ENCODE measurements at places on chromosomes 4 and X.

- no peak for DNase-seq
Measured at GRCh38 chr4:189497516-189497915, 443.2 kb upstream of the FRG1 start.

- DNase-seq, result peak; percentile 4
Measured at GRCh38 chr4:68349279-68349648, 626 bp downstream of the YTHDC1 start.

- DNase-seq, result no peak
Measured at GRCh38 chr4:95830651-95831050, 9.2 kb upstream of the PDHA2 start.

DNA sequence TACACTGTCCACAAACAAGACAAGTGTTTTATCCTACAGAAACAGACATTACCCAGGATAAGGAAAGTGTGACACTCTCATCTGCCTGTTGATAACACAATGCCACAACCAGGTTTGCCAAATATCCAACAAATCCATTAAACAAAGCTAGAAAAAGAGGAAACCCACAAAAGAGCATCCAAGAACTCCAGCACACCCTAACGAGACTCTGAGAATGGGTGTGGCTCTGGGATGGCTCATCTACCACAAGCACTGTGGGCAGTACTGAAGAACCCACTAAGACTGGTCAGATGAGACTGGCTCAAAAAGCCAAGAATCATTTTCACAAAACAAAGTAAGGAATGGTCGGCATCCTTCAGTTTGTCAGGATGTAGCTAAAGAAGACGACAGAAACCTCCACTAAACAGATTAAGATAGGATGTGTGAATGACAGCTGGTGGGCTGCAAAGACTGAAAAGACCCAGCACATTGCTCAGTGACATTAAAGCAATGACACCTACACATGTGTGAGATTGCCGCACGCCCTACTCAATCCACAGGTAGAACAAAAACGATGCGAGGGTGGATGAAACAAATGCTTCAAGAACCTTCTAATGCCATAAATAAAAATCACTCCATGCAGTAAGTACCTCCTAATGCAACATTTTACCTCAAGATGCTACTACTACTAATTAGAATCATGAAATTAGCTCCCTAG is 14.7 kb downstream of the ATP8A1 start:
- DNase-seq, result no peak

- no peak for DNase-seq
Measured at GRCh38 chr4:81466841-81467671, 4.7 kb downstream of the RASGEF1B start.

DNA sequence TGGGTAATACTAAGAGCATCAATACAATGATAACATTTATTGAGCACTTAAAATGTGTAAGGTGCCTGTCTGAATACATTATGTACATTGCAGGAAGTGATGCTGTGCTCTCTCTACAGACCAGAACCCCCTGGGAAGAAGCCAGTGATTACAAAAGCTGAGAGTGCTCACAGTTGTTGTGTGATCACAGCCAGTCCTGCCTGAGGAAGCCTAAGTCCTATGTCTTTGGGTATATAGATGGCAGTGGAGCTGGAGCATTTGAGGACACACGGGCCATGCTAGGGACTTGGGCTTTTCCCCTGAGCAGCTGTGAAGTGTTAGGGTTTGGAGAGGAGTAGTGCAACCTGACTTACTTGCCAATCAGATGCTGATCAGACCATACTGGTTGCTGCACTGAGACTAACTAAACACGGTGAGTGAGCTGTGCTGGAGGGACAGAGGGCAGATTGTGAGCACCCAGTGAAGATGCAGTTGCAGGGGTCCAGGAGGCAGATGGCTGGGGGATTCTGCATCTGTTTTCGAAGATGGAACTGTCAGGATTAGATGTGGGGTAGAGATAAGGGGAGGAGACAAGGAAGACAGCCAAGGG is 60.8 kb upstream of the TBC1D14 start:
- DNase-seq, result no peak

GRCh38 chr4:38872620-38873019 is 5.0 kb downstream of the FAM114A1 start:
- DNase-seq, result no peak

GRCh38 chr4:152936446-152937335 is 568 bp downstream of the FHDC1 start:
- DNase-seq, result no peak

DNA sequence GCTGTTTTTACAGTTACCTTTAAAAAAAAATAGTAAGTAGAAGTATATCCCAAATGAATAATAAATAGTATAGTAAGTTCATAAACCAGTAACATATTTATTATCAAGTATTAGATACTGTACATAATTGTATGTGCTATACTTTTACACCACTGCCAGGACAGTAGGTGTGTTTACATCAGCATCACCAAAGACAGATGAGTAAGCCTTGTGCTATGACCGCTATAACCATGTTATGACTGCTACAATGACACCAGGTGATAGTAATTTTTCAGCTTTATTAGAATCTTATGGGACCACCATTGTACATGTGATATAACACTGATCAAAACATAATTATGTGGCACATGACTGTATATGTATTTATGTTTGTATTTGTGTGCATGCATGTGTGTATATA is 27.3 kb downstream of the PABPC4L start:
- no peak for DNase-seq

DNA sequence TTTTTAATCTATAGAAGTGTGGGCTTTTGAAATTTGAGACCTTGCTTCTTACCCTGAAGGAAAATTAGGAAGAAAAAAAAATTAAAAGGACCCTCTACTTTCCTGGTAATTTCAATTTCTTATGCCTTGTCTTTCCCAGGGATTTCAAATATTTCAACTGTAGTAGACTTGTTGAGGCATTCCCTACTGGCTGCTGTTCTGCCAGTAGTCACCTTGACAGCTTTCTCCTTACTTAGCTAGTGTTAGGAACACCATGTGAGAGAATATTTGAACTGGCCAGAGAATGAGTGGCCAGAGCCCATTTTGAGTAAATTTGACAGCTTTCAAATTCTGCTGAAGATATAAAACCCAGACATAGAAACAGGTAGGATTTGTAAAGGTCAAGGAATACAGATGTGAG is 24.0 kb upstream of the GBA3 start:
- DNase-seq, result no peak

GRCh38 chr4:131547506-131547981 is 1601.5 kb upstream of the PCDH10 start:
- DNase-seq, result no peak

- DNase-seq, result no peak
Measured at GRCh38 chrX:72121383-72121782, 10.3 kb downstream of the RTL5 start.

- DNase-seq, result no peak
Measured at GRCh38 chr4:155085843-155086530, 122.4 kb upstream of the NPY2R start.

DNA sequence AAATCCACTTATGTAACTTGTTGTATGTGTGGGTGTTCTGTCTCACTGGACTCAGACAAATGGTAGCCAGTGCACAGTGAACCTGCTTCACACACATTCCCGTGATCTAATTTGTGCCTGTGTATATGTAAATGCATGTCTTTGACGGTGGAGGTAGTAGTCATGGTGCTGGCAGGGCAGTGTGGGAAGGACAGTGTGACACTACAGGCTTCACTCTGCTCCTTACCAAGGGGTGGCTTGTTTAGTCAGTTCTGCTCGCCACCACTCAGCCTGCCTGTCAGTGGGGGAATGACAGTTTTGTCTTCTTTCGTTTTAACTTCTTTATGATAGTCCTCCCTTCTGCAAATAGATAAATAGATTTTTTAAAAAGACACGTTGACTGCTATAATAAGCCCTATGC is 17.7 kb upstream of the PAQR3 start:
- no peak for DNase-seq

- DNase-seq, result no peak
Measured at GRCh38 chr4:145179281-145179860, 1.0 kb downstream of the OTUD4 start.

DNA sequence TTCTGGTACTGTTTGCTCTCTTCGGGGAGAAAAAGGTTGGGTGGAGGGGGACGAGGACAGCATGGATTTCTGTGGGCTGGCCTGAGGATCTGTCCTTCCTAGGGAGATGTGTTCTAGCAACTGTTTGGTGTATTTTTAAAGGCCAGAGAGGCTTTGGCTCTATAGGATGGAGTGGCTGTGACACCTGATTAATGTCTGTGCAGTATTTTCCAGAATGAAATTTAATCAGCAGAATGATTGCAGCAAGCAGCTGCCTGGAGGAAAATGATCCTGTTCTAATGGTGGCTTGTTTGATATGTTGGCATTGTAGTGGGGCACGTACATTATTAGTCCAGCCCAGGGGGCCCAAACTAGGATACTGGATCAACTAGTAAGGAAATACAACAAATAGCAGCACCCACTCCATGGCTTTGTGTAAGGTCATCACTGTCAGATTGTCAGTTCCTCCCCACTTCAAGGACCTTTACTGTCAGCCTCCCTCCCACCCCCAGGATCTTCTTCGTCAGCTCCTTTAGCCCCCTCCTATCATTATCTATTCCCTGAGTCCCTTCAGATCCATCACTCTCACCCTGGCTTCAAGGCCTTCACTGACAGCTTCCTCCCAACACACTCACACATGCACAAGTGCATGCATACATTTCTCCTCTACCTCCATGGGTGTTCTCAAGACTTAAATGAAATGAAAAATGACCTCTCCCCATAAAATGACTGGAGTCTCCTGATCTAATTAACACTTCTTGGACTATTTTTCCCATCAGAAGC is 10.4 kb upstream of the TMEM255A start:
- DNase-seq, result no peak

DNA sequence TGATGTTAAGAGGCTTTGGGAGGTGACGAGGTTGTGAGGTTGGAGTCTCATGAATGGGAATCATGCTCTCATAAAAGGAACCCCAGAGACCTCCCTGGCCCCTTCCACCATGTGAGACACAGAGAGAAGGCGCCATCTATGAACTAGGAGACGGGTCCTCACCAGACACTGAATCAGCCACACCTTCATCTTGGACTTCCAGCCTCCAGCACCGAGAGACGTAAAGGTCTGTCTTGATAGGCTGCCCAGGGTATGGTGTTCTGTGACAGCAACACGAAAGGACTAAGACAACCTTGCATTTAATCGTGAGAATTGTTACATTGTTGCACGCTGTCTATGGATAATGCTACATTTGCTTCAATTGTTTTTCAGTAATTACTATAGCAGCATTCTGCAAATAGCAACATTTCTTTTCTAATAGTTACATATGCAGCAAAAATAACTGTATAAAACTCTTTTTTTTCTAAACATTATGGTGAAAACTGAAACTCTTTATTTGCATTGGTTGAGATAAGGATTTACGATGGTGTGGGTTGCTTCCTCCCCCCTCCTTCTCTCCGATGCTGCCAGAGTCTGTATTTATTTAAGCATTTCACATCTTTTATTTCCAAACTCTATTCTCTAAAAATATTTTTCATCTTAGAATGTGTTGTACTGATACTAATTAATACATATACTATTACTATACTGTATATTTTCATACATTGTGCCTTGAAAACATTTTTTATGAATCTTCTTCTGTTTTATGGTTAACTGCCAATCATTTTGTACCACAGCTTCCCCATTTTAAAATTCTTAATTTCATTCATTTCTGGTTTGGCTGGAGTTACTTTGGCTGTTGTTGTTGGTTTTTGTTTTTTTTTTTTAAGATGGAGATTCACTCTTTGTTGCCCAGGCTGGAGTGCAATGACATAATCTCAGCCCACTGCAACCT is 26.4 kb upstream of the AKAP17A start:
- no peak for DNase-seq

- DNase-seq, result no peak
Measured at GRCh38 chr4:3879681-3880614, 113.8 kb downstream of the ADRA2C start.

DNA sequence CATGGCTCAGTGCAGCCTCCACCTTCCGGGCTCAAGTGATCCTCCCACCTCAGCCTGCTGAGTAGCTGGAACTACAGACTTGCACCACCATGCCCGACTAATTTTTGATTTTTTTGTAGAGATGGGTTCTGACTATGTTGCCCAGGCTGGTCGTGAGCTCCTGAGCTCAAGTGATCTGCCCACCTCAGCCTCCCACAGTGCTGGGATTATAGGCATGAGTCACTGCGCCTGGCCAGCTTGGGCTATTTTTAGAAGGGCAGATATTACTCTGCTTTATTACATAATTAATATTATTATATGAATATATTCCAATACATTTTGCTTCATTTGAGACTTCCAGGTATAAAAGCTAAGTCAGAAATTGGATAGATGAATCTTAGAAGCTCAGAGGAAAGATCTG is 143.7 kb upstream of the ANK2 start:
- DNase-seq, result no peak

DNA sequence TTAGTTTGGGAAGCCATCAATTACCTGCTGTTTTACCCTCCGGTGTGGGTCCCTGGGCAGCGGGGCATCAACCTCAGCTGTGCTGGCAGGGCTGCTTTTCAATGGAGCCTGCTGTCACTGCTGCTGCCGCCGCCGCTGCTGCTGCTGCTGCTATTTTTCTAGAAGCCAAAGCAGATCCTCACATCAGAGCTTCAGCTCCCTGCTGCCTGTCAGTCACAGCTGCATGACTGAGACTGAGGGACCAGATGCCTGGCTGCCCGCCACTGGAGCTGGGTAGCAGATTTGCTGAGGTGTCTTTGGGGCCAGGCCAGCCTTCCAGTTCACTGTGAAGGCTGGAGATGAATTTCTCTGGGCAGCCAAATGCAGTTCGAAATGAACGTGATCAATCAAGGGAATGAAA is 200.3 kb upstream of the NHS start:
- no peak for DNase-seq

DNA sequence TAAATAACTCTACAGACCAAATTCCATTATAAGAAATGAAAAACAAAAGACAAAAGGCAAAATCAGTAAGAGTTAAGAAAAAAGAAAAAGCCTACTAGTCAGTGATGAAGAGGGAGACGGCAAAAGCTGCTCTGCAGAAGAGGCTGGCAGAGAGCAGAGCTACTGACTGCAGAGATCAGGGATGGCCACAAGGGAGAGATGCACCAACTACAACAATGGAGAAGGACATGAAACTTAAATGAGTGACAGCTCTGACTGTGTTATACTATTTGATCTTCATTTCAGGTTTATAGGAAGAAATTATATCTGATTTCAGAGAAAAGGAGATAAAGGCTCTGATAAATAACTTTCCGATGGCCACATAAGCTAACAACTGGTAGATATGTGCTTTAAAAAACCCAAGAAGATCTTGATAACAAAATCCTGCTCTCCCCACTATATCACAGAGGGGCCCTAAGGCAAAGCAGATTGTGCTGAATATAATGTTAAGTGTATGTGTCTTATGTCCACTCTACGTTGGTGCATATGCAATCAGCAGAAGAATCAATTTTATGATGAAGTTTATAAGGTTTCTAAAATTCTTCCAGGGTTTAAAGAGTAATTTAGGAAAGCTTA is 58.4 kb upstream of the COX18 start:
- DNase-seq, result no peak

DNA sequence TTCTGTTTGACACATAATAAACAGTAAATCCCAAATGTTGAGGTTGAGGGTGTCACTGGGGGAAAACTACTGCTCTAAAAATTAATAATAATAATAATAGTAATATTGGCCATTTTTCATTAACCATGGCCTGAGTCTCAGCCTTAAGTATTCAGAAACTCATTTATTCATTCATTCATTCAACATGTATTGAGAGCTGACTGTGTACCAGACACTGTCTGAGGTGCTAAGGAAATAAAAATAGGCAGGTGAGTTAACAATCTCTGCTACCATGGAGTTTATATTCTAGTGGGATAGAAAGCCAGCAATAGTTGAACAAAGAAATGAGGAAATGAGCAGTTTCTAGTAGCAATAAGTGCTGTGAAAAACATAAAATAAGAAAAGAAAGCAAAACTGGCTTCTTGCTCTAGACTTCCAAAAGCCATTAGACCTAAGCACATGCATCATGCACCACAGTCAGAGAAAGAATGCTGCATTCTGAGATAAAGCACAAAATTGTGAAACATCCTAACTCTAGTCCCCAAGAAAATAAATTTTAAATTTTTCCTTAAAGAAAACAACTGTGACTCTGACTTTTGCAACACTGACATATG is 278.7 kb downstream of the RCHY1 start:
- DNase-seq, result no peak

Data from NCI-H2171 (cell line).